Myocyte (in vitro differentiated cells): ENCODE measurements at places on chromosomes 2 and 18. TPM values are rescaled to one million over a fixed set of nuclear protein-coding genes. Genes with fewer than 3 reads are reported as not detected.

GRCh38 chr2:180599804-180600203 is 380.6 kb upstream of the UBE2E3 start:
- DNase-seq: no peak

Gene MC4R
- not detected in 2 replicates for total RNA-seq

Gene CFAP221
- total RNA-seq: not detected in 2 replicates

Gene METTL8
- total RNA-seq: 30.7 and 34.0 TPM in 2 replicates

Gene DYNAP
- total RNA-seq: not detected in 2 replicates

GRCh38 chr2:164015328-164016123 is 279.7 kb upstream of the FIGN start:
- peak; percentile 44 for DNase-seq

Gene SMYD1
- 227 and 243 TPM in 2 replicates for total RNA-seq
